ENCODE measurements at places on chromosomes 4 and X.

- no peak for DNase-seq
These were observed 299.9 kb downstream of the PPP4R3C start for GRCh38 chrX:27163236-27163635.

- no peak for DNase-seq
These were observed 124.4 kb downstream of the TMA16 start for GRCh38 chr4:163618845-163619244.

- DNase-seq, result no peak
These were observed 76.6 kb downstream of the F11 start for GRCh38 chr4:186342582-186342981.

DNA sequence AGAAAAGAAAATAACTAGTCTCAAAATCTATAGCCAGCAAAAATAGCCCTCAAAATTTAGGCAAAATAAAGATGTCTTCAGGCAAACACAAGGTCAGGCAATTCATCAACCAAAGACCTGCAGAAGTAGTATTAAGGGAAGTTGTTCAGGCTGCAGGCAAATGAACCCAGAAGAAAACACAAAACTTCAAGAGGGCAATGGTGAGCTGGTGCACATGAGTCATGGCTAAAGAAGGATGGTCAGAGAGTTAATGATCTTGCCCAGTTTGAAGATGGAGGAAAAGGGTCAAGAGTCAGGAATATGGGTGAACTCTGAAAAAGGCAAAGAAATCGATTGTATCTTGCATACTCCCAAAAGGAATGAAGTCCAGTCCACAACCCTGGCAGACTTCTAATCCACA is 83.1 kb upstream of the FAT4 start:
- no peak for DNase-seq

DNA sequence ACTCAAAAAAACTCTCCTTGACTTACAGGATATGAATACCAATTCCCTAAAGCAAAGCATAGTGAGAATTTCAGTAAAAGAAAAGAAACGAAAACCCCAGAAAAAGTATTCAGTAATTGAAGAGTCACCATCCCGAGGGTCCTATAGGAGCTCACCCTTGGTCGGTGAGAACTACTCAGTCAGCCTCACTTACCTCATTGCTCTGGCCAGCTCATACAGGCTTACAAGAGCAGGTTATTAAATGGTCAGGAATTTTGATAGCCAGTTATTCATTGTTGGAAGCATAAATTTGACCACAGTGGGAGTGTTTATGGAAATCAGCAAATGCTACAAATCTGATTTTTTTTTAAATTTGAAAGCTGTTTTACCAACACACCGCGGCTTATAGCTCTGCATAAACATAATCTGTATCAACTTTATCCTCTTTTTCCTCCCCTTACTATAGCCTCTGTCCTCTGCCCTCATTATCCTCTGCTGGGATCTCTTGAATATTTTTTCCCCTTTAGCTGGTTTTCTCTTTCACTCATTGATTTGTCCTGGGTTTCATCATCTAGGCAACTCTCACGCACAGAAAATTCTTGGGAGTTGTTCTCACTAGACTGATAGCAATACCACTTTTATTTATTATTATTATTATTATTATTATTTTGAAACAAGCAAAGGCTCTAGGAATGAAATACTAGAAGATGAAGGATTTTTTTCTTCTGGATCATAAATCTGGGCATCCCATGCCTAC is 11.0 kb upstream of the CXCL2 start:
- DNase-seq, result no peak

GRCh38 chrX:105653891-105654290 is 168.4 kb upstream of the NRK start:
- DNase-seq, result no peak

GRCh38 chr4:13990596-13991589 is 363.4 kb upstream of the BOD1L1 start:
- DNase-seq, result no peak

DNA sequence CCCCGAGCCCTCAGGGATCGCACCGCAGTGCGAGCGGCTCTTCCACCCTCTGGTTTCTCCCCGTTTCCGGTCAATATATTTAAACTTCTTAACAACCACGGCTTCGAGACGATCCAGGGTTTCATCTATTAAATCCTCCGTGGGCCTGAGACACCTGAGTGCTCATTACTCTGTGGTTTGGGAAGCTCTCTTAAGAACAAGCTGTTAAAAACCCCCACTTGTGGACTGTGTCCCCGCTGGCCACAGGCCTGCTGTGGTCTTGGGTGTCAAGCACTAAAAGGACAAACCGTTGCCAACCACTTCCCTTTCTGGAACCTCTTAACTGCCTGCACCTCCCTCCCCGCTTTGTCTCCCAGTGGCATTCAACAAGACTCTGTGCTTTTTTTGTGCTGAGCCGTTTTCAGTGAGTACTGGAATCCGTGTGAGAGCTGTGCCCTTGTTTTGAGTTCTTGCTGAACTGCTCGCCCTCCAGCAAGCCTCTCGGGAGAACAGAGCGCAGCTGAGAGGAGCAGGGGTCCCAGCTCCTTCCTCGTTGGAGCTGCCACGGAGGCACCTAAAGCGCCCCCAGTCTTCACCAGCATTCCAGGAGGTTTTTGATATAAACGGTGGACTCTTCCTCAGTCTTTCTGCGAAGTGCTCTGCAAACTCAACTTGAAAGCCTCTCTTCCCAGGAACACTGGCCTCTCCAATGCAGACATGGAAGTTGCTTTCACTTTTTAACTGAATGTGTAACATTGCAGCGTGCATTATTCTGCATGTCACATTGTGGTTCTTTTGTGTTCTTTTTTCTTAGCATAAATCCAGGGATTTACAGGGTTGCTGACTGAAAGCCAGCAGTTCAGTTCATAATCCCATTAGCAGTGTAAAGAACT is 691 bp upstream of the IGFBP7 start:
- no peak for DNase-seq

GRCh38 chr4:180217070-180217469 is 2026.1 kb upstream of the TENM3 start:
- no peak for DNase-seq

GRCh38 chrX:119004920-119005524 is 30.6 kb downstream of the LONRF3 start:
- peak; percentile 3 for DNase-seq

DNA sequence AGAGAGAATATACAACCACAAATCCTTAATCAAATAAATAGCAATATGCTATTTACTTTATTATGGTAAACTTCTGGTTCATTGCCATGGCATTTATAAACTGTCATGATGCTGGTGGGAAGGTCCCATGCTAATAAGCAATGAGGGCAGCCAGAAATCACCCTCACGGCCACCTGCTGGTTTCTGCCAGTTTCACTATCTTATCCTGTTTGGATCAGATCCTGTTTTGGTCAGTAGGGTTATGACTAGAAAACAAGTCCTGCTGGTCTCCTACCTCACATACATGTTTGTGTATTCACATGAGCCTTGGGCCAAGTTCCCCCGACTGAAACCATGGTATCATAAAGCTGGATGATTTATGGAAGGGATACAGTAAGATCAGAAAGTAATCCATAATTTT is 28.1 kb downstream of the XAGE5 start:
- no peak for DNase-seq

- DNase-seq, result no peak
These were observed 1.0 kb upstream of the SNCA start for GRCh38 chr4:89837993-89838390.

DNA sequence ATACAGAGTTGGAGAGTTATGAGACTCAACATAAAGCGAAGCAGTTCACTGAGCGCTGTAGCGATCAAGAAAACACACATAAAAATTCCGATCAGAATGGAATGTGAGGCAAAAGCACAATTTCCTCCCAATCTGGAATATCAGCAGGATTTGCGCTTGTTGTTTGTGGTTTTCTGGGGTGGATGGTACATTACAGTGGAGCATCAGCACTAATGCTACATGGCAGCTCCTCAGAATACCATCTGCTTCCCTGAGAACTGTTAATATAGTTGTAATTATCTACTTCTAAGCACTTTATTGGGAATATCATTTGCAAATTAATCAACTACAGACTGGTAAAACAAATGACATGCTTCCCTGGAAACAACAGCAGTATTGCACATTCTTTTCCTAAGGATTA is 324.1 kb upstream of the PPARGC1A start:
- DNase-seq, result no peak

- DNase-seq, result no peak
These were observed 77.5 kb upstream of the CLCN4 start for GRCh38 chrX:10079231-10079630.

DNA sequence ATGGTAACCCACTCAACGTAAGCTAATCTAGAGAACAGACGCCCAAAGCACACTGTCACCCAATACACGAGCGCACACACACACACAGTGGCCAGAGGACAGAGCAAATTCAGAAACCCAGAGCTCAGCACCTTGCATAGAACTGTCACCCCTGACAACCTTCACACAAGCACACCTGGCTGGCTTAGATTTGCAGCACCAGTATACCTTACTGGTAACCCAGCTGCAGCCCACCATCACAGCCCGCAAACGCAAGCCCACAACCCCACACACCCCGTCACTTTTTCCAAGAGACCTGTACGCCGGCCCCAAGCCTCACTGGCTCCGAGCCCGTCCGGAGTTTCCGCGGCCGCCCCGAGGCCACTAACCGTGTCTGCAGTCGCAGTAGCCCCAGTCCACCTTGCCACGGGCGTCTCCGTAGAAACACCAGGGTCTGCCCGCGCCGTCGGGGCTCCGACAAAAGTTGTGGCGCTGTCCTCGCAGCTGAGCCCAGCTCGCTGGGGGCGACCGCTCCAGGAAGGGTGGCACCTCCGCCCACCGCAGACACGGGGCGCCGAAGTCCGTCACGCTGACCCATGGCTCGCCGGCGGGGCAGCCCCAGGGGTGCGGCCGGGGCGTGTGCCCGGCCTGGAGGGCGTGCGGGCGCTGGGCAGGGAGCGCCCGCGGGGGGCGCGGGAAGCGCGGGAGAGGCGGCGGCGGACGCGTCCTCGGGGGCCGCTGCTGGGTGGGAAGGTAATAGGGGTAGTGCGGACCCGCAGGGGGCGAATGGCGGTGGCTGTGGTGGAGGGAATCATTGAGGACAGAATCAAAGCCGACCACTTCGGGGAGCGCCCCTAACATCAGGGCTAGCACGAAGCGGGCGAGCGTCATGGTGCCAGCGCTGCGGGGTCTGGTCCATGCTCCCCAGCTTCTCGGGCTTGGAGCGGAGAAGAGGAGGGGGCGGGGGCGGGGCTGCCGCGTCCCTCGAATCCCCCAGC is 664 bp downstream of the PRSS12 start:
- DNase-seq, result no peak

Data from stimulated activated CD4-positive, alpha-beta T cell treated with anti-CD3 and anti-CD28 coated beads, Interleukin-12 subunit alpha, Interleukin-12 subunit beta, amount 100 ng/mL, for 24 hours (primary cell).